ENCODE measurements at places on chromosomes 2 and 18. TPM values are rescaled to one million over a fixed set of nuclear protein-coding genes. Genes with fewer than 3 reads are reported as not detected.
A peak's percentile ranks its signal among the peaks of the same experiment; 100 is the strongest.

Gene LINC00305
- not detected for polyA plus RNA-seq

Gene MAP2
- polyA plus RNA-seq: 6.2 TPM

DNA sequence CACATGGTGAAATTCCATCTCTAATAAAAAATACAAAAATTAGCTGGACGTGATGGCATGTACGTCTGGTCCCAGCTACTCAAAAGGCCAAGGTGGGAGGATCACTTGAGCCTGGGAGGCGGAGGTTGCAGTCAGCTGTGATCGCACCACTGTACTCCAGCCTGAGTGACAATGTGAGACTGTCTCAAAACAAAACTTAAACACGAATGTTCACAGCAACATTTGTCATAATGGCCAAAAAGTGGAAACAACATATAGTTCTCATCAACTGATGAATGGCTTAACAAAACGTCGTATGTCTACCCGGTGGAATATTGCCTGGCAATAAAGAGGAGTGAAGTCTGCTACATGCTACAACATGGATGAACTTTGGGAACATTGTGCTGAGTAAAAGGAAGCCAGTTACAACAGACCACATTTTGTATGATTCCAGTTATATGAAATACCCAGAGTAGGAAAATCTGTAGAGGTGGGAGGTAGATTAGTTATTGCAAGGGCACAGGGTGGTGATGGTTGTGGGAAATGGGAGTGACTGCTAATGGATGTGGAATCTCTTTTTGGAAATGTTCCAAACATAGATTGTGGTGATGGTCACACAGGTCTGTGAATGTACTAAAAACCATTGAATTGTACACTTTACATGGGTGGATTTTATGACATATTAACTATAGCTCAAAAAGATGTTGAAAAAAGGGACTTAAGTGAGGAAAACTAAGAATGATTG is 478.2 kb downstream of the PTPRM start:
- no peak for DNase-seq

GRCh38 chr2:111048856-111049768 is 71.6 kb upstream of the BCL2L11 start:
- no peak for DNase-seq

DNA sequence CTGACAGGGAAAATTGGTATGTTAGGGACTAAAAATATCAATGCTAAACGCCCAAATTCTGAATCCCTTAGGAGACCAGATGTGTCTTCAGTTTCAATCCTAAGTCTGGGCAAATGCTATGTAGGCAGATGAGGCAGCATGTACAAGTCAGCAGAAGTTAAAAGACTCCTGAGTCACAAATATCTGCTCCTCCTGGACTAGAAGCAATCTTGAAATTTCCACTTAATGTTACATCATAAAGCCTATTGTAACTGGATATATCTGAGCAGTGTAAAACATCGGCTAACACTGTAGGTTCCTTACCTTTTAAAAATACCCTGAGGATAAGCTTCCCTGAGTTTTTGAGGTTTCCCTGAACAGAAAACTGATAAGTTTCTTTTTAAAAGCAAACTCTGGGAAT is 1087.6 kb upstream of the PIK3C3 start:
- peak; percentile 3 for DNase-seq

DNA sequence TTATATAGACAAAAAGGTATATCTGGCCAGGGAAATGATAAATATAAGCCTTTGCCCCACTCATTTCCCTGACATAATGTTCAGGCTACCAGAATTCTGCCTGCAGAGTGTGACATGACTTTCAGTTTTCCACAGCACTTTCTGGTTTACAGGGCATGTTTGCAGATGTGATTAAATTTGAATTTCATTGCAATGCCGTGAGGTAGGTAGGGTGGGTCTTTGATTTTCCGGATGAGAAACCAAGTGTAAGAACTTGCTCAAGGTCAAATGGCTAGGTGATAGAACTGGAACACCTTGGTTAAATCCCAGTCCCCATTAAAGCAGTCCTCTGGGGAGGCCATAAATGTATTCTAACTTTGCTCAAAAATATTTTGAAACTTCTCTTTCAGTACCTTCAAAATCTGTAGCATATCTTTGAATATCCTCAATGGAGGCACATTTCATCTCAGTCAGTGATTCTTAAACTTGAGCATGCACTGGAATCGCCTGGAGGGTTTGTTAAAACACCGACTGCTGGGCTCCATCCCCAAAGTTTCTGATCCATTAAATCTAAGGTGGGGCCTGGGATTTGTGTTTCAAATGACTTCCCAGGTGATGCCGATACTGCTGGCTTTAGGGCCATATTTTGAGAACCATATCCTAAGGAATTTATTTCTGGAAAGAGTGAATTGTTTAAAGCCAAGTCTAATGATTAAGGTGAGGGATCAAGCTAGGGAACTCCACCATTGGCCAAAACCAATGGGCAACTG is 35.0 kb downstream of the MRPL33 start:
- DNase-seq: no peak

DNA sequence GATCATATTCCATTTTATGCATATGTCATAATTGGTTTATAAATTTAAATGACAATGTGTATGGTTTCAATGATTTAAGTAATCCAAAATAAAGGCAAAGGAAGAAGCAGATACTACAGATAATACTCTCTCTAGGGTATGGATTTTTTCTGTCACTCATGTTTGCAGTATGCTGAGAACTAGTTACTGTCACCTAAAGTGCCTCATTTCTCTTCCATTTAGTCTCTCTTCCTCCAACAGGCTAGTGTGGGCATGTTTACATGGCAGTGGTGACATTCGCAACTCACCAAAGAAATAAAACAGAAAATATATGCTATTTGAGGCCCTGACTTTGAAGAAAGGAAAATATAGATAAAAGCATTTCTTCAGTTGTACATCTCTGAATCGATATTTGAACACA is 1460.4 kb upstream of the ZEB2 start:
- DNase-seq: no peak

DNA sequence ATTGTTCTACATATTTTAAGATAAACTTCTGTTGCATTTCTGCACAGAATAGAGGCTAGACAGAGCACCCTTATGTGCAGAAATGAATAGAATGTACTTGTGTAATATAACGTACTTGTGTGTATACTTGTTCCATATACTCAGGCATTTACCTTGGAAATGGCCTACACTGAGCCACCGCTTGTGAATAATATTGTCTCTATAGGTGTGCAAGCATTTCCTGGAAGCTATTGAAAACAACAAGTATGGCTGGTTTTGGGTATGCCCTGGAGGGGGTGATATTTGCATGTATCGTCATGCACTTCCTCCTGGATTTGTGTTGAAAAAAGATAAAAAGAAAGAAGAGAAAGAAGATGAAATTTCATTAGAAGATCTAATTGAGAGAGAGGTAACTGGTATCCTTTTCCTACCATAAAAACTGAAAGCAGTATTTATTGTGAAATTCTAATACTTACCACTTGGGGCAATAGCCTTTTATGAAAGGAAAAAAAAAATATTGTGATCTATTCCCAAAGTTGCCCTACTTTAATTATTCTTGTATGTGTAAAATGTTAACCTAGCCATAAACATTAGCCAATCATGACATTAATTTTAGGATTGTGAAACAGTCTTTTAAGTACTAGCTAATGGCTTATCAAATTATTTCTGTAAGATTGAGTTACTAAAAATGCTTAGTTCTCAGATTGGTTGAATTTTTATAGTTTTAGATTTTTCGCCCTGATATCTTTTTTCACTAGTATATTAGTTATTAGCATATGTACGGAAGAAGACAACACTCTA is 18.0 kb downstream of the ZC3H15 start:
- DNase-seq: no peak

DNA sequence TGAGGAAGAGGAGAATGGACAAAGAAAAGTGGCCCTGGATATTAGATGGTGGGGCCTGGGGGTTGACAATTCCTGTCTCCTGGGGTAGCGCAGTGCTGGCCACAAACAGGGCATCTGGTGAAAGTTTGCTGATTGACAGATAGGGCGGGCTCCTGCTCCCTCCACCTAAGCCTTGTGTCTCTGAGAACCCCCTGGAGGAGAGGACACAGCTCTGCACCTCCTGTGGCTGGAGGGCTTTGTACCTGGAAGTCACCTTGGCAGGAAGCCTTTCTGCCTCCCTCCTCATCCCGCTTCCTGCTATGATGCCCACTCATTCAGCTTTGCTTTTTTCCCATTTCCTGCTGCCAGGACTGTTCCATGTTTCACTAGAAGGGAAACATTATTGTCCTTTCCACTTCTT is 72.4 kb downstream of the RHOB start:
- no peak for DNase-seq

DNA sequence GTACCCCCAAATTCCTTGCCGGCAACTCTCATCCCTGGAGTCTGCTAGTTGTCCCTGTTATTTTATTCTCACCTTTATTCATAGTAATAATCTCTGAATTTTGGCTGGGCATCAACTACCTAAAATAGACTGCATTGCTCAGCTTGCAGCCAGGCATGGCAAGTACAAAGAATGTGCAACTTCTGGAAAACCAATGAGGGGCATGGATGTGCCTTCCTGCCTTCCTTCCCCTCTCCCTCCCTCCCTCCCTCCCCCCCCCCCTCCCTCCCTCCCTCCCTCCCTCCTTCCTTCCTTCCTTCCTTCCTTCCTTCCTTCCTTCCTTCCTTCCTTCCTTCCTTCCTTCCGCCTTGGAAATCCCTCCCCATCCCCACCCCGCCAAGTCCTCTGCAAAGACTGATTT is 162.8 kb downstream of the CCDC148 start:
- no peak for DNase-seq
